ENCODE measurements at places on chromosomes 3 and 15.

DNA sequence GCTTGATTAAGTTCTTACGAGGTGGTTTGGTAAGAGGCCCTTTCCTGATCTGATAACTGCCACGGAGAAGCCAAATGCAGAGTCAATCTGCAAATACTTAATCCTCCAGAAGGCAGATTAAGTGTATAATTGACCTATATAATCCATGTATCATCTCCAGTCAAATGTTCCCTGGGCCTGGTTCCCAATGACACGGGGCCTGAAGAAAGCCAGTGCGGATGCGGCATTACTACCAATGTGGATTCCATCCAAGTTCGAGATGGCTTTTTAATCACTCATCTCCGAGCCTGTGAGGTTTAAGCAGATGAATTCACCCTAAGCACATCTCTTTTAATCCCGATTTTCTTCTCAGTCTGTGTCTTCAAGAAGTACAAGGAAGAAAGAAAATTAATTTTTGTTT is 60.0 kb upstream of the FEZF2 start:
- no peak for DNase-seq

- no peak for DNase-seq
Measured at GRCh38 chr15:78302579-78303312, 3.3 kb upstream of the SKIC8 start.

DNA sequence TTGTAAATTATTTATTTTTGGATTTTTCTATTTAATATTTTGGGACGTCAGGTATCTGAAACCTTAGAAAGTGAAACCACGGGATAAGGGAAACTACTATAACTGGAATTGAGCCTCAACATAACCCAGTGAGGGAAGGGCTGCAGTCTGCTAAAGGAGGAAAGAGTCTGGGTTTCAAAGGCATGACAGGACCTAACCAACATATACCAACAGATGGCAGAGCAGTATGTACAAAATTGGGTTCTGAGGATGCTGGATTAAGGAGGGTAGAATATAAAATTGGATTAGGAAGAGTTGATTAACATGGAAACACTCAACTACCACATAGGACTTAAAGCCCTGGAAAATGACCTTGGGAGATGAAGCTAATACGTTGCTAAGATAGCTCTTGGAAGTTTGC is 603.5 kb downstream of the MECOM start:
- no peak for DNase-seq

GRCh38 chr3:34646911-34647460 is 848.6 kb downstream of the PDCD6IP start:
- peak; percentile 67 for DNase-seq

GRCh38 chr3:192417017-192417416 is 310.3 kb downstream of the FGF12 start:
- no peak for DNase-seq

GRCh38 chr15:80662129-80662528 is 33.0 kb upstream of the ABHD17C start:
- DNase-seq: no peak

DNA sequence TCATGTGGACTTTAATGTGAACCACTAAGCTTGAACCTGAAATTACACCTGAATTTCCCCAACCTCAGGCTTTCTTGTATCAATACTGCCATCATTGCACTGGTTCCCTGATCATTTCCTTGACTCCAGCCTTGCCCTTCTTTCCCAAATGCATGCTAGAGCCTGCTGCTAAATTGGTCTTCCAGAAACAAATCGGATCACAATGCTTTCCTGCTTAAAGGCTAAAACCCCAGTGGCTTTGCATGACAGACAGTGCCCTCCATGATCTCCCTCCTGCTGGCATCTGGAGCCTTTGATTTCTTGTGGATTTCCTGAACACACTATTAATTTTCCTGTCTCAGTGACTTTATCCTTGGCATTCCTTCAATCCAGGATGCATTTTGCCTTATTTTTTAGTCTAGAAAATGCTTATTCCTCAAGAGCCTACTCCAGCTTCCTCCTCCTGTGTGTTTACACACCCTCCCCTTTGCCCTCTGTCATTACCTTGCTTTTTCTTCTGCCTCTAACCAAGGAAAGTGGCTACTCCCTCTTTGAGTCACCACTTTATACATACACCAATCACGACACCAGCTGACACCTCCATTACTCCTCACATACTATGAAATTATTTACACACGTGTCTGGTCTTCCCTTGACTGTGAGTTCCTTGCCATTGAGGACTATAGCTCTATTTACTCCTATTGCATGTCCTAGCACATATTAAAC is 214.6 kb downstream of the KCNAB1 start:
- no peak for DNase-seq

DNA sequence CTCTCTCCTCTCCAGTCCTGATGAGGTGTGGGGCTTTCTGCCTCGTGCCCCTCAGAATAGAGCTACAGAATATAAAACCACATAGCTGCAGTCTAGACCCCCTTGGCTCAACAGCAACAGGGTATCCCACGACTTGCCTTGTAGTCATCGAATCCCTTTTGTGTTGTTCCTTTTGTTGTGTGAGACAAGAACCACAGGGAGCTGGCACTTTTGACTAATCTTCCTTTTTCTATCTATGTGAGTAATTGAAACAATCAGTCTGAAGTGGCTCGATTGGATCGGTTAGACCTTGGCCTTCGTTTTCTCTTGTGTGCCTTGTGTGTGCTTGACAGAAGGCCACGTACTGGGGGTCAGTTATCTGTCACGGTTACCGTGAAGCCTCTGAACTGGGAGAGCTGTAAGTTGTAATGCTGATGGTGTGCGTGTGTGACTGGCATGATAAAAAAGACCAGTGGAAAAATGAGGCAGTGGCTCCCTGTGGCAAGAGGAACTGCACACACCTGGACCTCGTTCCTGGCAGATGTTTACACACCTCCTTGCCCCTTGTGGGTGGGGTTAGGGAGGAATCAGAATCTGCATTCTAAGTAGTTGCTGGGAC is 23.2 kb upstream of the IQCF6 start:
- DNase-seq: no peak

GRCh38 chr3:71930056-71930991 is 145.4 kb upstream of the PROK2 start:
- peak; percentile 69 for DNase-seq

- no peak for DNase-seq
Measured at GRCh38 chr3:115823083-115823482, 199.8 kb downstream of the GAP43 start.

GRCh38 chr3:40886660-40887425 is 312.5 kb upstream of the CTNNB1 start:
- peak; percentile 45 for DNase-seq

DNA sequence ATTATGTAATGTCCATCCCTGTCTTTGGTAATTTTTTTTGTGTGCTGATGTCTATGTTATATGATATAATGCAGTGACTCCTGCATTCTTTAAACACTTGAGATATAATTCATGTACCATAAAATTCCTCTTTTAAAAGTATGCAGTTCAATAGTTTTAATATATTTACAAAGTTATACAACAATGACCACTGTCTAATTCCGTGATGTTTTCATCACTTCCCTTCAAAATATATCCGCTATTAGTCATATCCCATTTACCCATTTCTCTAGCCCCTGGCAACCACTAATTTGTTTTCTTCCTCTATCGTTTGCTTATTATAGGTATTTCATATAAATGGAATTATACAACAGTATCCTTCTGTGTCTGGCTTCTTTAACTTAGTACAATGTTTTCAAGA is 64.9 kb upstream of the SUCLG2 start:
- DNase-seq: no peak

DNA sequence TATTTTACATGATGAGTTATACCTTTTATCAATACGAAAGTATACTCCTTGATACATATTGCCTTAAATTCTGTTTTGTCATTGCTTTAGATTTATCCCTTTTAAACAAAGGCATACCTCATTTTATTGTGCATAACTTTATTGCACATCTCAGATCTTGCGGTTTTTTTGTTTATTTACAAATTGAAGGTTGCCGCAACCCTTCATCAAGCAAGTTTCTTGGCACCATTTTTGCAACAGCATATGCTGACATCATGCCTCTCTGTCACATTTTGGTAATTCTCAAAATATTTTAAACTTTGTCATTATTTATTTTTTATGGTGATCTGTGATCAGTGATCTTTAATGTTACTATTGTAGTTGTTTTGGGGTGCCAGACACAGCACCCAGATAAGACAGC is 20.9 kb downstream of the SNRK start:
- no peak for DNase-seq

DNA sequence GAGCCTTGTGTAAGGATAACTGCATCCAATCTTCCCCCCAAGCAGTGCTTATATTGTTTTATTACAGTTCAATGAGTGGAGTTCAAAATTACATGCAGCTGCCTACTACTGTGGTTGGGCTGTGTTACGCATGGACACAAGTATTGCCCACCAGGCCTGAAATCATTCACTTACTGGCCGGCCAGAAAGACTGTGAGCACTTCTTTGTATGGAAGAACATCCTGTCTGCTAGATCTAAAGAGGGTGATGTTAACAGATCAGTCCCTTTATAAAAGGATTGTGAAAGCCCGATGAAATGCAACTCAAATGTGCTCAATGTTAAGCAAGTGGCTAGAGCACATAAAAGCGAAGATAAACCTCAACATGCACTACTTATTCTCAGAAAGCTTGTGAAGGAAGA is 132.5 kb downstream of the FOXP1 start:
- DNase-seq: no peak

DNA sequence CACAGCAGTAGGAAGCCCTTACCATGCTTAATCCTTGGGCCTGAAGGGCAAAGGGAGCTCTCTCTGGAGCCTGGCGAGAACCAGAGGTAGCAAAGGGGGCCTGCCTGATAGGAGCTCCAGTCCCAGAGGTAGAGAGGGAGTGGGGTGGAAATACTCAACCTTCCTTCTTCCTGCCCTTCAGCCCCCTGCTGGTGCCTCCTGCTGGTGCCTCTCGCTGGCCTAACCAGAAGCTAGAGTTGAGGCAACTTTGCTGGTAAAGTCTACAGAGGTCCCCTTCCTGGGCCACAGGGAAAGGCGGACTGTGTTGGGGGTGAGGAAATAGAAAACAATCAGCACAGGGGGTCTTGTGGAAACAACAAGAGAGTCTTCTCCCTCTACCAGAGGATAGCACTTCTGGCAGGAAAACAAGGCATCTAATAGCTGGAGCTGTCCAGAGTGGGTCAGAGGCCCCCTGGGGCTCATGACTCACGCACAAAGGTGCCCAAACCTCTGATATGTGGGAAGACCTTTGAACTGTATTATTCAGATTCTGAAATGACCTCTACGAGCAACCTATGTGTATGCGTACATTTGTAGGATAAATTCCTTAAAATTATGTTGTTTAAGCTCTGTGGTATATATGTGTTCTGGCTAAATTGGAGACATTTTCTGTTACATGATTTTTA is 133.9 kb downstream of the LRRC28 start:
- no peak for DNase-seq

DNA sequence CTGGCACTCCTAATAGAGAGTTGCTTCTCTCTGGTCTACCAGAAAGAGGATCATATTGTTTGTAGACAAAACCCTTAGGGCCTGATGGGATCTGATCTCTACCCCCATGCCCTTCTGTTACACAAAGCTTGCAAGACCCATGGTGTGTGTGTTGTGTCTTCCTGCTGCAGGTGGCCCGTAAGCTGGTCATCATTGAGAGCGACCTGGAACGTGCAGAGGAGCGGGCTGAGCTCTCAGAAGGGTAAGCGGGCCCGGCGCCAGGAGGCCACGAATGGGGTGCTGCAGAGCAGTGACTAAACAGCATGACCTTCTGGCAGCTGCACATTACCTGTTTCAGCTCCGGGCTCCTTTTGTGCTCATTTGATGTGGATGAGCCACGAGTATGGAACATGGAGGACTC is 18.2 kb downstream of the TPM1 start:
- no peak for DNase-seq

- DNase-seq: no peak
Measured at GRCh38 chr3:53818221-53819162, 27.7 kb downstream of the CHDH start.

DNA sequence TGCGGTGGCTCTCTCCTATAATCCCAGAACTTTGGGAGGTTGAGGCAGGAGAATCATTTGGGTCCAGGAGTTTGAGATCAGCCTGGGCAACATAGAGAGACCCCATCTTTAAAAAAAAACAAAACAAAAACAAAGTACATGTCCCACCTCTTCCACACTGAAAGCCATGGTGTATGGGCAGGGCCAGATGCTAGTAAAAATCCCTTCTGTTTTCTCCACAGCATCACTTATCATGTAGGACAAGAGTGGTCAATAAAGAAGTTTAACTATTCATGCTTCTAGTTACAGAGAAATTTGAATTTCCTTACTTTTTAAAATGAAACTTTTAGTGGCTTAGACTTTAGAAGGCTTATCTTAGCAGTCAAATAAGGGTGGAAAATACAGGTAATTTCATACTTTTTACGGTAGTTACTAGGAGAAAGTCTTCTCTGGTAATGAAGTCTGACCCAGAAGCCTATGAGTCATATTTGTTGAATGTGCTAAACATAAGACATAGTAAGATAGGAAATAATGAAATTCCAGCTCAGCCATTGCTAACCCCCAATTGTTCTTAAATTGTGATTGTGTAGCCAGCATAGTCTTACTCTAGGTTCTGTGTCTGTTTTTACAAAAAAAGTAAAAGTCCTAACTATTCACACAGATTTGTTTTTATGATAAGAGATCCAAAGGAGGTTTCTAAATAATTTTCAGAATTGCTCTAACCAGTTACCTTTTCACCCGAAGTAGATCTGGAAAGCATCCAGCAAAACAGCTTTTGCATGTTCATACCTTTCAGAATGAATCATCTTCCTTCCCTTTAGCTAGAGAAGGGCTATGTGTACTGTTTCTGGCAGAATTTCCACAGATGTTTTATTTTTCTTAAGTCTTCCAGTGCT is 16.4 kb upstream of the ZNF609 start:
- DNase-seq: peak; percentile 37

DNA sequence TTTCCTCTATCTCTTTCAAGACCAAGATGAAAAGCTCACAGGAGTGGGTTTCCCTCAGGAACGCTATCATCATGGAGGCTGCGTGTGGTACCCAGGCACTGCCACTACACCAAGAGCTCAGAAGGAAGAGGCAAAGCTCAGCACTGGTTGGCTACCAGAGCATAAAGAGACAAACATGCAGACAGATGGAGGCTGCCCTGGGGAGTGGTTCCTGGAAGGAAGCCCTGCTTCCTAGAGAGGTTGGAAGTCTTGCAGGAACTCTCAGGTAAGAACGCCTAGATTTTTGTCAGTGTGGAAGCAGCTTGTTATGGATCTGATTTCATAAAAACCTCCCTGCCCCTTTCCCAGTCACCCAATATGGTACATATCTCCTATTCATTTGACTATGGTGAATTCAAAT is 49.9 kb upstream of the ADCY5 start:
- no peak for DNase-seq

DNA sequence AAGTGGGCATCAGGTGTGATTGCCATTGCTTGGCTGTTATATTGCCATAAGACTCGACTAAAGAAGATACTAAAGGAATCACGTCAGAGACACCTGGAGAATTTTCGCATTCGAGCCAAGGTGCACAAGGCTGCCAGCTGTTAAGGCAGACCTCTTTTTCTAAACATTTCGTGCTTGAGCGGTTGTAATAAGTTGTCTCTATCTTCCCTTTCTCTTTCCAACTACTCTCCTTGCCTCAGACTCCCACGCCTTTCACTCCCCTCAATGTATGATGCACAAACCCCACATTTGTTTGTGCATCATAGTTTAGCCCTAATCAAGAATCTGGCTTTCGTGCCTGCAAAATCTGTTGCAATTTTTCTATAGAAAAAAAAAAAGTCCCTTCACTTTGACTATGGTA is 118.0 kb downstream of the IQCH start:
- no peak for DNase-seq

Data from tongue (tissue), 3 donors.